ENCODE measurements at places on chromosomes 4 and X.

DNA sequence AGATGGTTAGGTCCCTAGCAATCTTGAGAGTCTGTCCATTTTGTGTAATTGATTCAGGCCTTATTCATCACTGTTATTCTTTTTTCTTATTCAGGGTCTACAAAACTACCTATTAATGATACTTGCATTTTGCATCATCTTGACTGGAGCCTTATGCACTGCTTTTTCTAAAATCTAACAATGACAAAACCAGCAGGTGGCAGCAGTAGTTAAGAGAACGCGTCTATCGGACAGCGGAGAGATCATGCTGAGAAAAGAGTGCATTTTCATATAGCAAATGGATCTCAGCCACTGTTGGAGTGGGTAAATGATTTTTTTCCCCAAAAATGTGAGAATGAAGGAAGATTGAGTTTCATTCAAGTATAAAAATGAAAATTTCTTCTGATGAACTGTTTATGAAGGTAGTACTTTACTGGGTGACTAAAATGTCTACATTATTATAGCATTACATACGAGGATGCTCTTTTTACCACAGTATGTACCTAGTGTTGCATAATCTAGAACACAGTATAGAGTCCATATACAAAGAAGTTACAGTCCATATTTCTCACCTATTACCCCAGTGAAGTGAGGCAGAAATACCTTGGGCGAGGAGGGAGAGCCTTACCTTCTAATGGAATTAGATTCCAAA lies 43.2 kb downstream of the TMEM144 start:
- peak; percentile 78 for DNase-seq

GRCh38 chr4:89712141-89712540 lies 124.8 kb downstream of the SNCA start:
- DNase-seq, result no peak

DNA sequence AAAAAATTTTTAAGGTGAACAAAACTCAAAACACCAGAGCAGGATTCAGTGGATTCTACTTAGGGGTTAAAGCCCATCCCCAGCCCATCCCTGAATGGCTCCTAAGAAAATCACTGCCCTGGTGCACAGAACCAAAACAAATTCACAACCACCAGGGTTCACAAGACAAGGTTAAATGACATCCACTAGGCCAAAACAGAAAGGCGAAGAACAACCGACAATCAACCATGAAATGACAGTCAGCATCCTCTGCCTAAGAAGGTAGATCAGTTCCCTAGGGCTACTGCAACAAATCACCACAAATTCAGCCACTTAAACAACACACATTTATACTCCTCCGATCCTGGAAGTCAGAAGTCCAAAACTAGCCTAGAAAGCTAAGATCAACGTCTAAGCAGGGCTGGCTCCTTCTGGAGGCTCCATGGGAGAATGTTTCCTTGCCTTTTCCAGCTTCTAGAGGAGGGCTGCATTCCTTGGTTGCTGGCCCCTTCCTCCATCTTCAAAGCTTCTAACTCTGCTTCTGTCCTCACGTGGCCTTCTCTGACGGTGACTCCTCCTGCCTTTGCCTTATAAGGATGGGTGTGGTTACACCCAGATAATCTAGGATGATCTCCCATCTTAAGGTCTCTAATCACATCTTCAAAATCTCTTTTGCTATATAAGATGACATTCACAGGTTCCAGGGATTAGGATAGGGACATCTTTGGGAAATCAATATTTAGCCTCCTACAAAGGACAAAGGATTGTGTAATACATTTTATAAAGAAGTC lies 1.8 kb downstream of the CCNQ start:
- no peak for DNase-seq

GRCh38 chr4:88964450-88964849 lies 92.5 kb downstream of the FAM13A start:
- no peak for DNase-seq

GRCh38 chrX:47179221-47179927 lies 14.3 kb upstream of the UBA1 start:
- no peak for DNase-seq

- DNase-seq, result peak; percentile 90
These were observed 5.6 kb upstream of the ADD1 start for GRCh38 chr4:2837904-2838496.

GRCh38 chr4:154208424-154208823 lies 283.2 kb downstream of the DCHS2 start:
- DNase-seq, result no peak

DNA sequence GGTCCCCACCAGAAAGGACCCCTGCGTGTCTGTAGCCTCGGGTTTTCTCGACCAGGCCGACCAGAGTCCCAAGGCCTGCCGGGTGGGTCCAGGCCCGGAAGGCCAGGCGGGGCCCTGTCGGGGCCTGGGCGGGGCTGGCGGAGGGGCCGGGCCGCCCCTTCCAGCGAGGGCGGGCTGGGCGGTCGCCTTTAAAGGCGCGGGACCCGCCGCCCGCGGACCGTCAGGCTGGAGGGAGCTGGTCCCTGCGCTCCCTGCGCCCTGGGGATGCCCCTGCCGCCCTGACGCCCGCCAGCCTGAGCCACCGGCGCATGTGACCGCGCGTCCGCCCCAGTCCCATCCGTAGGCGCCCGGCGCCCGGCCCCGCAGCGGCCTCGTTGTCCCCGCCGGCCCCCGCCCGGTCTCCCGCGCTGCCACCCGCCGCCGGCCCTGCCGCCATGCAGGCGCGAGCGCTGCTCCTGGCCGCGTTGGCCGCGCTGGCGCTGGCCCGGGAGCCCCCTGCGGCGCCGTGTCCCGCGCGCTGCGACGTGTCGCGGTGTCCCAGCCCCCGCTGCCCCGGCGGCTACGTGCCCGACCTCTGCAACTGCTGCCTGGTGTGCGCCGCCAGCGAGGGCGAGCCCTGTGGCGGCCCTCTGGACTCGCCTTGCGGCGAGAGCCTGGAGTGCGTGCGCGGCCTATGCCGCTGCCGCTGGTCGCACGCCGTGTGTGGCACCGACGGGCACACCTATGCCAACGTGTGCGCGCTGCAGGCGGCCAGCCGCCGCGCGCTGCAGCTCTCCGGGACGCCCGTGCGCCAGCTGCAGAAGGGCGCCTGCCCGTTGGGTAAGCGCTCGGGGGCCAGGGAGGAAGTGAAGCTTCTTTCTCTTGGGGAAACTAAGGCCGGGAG lies at the start of gene HTRA3:
HTRA3 (plus strand) TSS at position 220 of the 883 bp plus-strand sequence; CDS start at position 435, 215 bp downstream.
- DNase-seq, result peak; percentile 51

GRCh38 chr4:120886191-120886590 lies 36.3 kb downstream of the PRDM5 start:
- DNase-seq, result no peak

- peak; percentile 71 for DNase-seq
These were observed 12.6 kb downstream of the ELF4 start for GRCh38 chrX:130097507-130098209.

GRCh38 chr4:36399762-36400353 lies 118.4 kb downstream of the DTHD1 start:
- DNase-seq, result peak; percentile 46

DNA sequence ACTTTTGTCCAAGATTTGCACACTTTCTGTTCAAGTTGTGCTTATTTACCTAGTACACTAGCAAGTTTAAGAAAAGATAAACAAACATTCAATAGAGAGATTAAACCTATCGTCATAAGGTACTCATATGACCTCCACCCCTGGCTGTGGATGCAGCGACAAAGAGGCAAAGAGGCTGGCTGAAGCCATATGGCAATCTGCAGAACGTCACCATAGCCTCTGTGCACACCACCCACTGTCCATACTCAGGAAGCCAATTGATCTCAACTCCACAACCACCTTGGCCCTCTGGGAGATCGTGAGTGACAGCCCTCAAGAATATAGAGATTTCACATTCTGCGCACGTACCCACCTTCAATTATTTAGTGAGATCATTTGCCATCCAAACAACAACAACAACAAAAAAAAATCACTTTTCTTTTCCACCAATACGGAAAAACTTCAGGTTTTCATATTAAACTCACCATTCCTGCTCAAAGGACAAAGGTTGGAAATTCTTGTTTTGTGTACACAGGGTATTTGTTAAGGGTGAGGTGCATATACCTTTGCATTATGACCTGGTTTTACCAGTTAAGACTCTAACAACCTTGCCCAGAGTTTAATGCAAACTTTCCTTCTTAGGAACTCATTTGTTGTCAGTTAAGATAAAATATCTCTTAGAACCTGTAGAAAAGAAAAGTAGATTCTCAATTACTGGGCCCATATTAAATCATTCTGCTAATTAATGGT lies 243.0 kb upstream of the FSTL5 start:
- DNase-seq, result no peak

GRCh38 chr4:24473309-24473721 lies 111.0 kb downstream of the DHX15 start:
- peak; percentile 71 for DNase-seq

- peak; percentile 3 for DNase-seq
These were observed 186.5 kb downstream of the MSL3 start for GRCh38 chrX:11944501-11944900.

GRCh38 chrX:123476611-123477219 lies 256.1 kb downstream of the THOC2 start:
- no peak for DNase-seq

DNA sequence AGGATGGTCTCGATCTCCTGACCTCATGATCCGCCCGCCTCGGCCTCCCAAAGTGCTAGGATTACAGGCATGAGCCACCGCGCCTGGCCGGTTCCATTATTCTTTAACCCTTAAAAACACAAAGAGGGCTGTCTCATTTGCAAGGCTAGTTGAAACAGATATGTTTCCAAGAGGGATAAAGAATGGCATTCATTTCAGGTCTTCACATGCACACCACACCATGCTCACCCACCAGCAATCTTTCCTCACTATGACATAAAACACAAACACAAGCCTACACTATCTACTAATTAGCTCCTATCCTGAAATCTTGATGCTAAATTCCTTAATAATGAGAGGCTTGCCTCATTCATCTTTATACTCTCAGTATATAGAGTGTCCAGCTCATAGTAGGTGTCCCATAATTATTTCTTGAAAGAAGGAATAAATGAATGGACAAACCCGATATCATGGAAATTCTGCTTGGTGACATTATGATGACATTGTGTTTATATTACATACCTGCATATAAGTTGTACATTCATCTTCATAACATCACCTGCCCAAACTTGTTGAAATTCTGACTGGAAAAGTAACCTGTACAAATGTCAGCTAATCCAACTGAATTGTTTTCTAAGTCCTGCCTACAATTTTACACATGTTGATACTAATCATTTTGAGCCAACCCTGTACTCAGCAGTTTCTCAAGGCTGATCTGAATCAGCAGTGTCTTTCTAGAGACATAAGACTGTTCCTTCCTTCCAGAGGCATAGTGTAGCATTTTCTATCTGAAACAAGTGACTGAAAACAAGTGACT lies 408.5 kb downstream of the KLHL13 start:
- DNase-seq, result no peak

GRCh38 chrX:16552546-16552945 lies 97.4 kb upstream of the S100G start:
- DNase-seq, result no peak

GRCh38 chr4:145782756-145783155 lies 102.8 kb downstream of the C4orf51 start:
- DNase-seq, result no peak

DNA sequence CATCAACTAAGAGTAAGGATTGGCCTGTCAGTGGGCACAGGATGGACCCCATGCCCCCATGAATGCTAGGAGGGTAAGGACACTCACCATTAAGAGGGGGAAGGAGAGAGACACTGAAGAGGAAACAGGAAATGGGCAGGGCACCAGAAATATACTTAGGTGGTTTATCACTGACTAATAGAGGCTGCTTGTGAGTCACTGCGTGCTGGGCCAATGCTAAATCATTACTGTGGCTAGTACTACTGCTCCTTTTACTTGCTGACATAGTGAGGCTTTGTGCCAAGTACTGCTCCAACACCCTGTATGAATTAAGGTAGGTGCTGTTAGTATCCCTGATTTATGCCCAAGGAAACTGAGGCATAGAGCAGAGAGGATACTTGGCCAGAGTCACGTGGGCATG lies 130.4 kb upstream of the FRMPD4 start:
- no peak for DNase-seq

GRCh38 chr4:70269674-70270073 lies 27.3 kb downstream of the CSN3 start:
- no peak for DNase-seq

DNA sequence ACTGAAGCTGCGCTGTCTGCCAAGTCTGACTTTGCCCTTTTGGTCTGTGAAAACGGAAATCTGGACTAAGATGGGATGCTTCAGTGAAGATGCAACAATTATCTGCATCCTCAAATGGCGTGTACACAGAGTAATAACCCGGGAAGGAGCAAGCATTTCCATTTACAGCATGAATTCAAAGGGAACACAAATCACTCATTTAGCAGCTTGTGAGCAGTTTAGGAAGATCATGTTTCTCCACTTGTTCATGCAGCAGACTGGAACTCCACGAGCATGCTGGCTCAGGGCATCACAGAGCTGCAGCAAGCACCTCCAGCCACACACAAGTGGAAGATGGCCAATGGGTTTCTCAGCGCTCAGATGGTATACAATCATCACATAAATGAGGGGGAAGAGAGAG lies 175.5 kb downstream of the NLGN4X start:
- DNase-seq, result no peak

GRCh38 chr4:105068516-105068915 lies 78.2 kb upstream of the TET2 start:
- DNase-seq, result no peak

GRCh38 chrX:30812326-30812725 lies 76.7 kb downstream of the TAB3 start:
- no peak for DNase-seq

DNA sequence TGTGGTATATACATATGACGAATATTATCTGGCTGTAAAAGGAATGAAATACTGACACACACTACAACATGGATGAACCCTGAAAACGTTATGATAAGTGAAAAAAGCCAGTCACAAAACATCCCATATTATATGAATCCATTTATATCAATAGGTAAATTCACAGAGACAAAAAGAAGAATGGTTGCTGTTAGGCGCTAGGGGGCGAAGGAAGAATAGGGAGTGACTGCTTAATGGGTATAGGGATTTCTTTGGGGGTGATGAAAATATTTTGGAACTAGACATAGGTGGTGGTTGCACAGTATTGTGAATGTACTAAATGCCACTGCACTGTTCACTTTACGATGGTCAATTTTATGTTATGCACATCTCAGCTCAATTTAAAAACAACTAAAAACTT lies 96.4 kb upstream of the EGFL6 start:
- no peak for DNase-seq

DNA sequence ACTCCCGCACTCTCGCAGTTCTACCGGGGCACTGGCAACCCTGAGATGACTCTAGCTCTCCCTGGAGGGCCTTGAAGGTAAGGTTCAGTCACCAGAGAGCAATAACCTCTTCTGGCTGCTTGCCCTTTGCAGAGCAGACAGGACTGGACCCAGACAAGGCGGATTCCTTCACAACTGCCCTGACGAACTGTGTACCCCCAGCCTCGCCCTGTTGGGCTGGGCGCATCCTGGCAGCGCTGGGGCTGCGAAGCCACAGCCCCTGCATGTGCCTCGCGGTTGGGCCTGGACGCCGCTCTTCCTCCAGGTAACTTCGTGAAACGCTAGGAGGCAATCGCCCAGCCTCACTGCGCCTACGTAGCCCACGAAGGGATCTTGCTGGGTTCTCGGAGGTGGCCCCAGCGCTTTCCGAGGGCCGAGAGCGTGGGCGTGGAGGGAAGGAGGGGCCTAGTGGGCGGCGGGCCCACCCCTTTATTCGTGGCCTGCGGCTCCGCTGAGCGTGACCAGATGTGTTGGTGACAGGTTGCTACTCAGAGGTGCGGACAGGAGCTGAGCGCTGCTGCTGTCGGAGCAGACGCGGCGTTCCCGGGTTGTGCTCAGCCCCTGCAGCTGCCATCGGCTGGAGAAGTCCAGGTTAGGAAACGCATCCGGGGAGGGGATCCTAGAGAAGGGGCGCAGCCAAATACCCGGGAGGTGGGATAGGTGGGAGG lies 1.9 kb upstream of the MAMLD1 start:
- DNase-seq, result peak; percentile 66

Data from common myeloid progenitor, CD34-positive (primary cell).